ENCODE measurements at places on chromosomes 7 and 10.
A peak's percentile ranks its signal among the peaks of the same experiment; 100 is the strongest.

DNA sequence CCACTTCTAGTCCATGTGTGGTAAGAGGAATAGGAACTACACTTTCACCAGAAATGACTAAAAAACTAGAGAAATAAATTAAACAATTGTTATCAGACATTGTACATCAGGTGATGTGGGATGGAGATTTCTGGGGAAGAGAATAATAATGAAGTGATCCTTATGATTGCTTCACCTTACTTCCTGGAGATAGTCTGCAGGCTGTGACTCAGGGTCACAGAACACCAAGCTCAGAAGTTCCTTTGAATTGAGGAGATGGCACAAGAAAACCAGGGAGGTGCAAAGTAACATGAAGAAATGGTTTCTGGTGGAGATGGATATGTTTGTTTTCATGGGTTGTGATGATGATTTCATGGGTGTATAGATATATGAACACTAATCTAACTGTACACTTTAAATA is 44.5 kb downstream of the ZWINT start:
- DNase-seq: no peak

DNA sequence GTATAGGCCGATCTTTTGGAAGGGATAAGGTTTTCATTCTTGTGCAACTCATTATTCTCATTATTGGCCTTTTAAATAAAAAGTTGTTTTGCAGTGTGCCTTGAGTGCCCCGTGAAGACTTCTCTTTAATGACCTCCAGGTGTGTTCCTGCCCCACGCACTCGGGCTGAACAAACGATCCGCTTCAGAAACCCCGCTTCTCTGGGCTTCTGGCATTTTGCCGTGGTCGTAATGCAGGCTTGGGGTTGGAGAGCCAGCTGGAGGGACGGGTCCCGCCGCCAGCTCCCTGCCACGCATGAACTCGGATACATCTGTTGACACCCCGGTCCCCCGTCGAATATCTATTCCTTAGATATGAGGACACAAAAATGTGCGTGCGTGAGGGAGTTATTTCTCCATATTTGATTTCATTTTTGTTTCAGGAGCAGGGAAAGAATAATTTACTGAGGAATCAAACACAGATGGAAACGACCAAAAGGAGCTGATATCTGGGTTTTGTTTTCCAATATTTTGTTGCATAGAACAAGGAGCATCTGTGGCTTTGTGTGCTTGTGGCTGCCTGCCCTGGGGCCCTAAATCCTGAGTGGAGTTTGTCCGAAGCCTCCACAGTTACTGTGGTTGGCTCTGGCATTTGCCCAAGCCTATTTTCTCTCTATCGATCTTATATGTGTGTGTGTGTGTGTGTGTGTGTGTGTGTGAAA is 17.0 kb upstream of the TTYH3 start:
- no peak for DNase-seq

DNA sequence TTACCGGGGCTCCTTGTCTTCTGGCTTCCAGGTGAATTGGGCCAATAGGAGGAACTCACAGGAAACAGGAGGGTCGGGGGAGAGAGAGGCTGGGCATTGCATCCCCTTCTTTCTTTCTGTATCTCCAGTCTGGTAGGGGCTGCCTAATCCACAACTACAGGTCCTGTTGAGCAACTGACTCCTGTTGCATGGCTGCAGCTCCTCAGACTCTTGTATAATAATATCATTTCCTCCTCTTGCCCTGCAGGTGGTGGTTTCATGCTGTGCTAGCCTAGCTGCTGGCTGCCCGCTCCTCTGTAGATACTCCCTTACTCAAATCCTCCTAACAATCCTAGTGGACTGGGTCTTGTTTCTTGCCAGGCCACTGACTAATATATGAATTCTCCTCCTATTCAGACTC is 276.5 kb upstream of the SMIM30 start:
- no peak for DNase-seq

DNA sequence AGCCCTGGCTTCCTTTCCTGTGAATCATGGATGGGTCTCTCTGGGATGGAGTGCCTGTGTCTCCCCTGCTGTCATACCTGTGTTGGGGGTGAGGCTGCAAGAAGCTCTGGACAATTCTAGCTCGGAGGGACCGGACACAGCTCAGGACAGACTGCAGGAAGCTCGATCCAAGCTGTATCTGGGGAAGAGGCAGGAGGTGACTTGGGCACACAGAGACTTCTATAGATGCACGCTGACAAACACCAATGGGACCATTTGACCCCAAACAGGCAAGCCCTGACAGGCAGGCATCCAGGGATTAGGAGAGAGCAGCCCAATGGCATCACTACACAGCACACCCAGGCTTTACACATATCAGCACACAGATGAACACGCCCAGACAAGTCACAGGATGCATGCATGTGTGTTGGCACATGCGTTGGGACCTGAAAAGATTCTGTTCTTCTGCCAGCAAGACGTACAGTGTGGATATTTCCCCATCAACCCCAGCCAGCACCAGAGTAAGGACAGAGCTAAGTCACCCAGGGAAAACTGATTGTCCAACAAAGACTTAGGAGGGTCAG is 4.5 kb downstream of the LLCFC1 start:
- DNase-seq: no peak

DNA sequence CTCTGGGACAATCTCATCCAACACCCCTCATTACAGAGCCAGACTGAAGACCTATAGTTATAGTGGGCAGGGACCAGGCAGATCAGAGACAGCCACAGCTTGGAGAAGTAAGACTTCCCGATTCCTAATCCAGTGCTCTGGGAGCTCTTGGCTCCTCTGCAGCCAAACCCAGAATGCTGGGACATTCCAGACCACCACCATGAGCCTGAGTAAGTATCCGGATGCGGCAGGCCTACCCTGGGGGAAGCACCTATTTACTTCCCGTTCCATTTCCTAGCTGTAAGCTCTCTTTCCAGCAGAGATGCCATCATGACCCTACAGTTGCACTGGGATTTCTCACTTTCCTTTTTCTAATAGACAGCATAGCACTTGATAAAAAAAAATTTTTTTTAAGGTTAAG is 16.4 kb downstream of the HIP1 start:
- DNase-seq: no peak

- DNase-seq: no peak
Observed at GRCh38 chr7:102223184-102223583, 63.5 kb upstream of the SH2B2 start.

DNA sequence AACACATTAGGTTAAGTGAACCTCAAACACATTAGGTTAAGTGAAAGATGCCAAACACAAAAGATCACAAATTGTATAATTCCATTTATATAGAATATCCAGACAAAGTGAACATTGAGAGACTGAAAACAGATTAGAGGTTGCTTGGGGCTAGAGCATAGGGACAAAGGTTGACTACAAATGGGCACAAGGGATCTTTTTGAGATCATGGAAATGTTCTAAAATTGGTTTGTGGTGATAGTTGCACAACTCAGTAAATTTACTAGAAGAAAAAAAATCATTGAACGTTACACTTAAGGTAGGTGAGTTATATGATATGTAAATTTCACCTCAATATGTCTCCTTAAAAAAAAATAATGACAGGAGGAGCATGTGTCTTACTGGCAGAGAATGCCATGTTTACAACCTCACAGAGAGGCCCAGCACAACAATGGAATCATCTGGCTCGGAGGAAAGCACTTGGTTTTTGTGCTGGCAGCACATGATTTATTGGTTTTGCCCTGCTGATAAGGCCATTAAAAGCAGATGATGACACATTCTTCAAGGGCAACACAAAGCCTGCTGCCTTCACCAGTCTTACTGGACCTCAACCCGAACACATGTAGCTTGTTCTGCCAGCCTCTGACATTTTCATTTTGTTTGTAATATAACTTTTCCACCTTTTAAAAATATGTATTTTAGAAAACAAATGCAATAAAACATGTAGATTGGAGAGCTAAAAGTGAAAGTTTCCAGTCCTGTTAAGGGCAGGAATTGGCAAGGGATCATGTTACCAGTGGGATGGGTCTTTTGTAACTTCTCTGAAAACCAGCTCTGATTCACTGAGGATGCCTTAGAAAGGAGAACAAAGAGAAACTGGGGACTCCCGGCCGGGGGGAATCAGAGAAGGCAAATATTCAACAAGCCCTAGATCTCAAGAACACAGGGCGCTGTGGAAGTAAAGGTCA is 11.9 kb upstream of the LMOD2 start:
- no peak for DNase-seq

GRCh38 chr7:27200761-27201579 is 1.1 kb upstream of the HOXA13 start:
- DNase-seq: peak; percentile 61

- DNase-seq: no peak
Observed at GRCh38 chr7:150719960-150720891, 3.8 kb downstream of the GIMAP1 start.

DNA sequence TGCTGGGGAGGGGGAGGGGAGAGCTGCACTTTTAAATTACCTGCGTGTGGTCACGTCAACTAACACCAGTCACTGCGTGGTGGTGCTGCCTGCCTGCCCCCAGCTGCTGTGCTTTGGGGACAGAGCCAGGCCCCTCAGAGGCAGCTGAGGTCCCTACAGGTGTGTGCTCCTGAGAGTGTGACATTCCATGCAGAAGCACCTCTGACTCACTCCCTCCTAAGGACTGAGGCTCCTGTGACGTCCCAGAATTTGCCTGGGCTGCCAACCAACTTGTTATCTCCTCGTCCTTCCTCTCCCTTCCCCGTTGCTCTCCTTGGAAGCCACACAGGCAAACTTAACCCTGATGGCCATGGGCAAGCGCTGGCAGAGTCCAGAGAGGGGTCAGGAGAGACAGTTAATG is 563.0 kb downstream of the PARD3 start:
- no peak for DNase-seq

DNA sequence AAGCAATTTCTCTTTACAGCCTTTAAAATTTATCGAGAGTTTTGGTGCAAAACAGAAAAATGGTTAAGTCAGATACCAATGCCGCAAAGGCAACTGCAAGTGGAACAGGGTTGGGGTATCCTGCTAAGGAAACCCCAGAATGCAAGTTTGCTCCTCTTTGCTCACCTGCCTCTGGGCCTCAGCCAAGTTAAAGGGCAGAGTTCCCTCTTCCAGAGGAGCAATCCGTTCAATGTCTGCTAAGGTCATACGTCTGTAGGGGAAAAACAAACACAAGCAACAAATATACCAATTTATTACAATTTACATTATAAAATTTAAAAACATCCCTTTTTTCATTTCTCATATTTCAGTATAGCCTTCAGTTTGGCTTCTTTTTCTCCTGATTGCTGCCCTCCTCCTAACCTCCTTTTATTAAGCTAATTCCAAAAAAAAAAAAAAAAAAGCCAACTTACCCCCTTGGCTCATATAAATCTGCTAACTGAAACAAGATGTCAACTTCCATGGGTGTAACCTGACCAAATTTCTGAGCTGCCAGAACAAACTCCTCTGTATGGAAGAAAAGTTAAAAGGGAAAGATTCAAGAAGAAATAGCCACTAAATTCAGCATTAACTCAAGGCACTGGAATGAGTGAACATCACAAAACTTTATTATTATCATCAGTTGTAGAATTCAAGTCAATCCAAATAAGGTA is 132.6 kb downstream of the SLC25A13 start:
- DNase-seq: no peak

GRCh38 chr10:75103881-75104686 is 7.4 kb upstream of the SAMD8 start:
- no peak for DNase-seq

DNA sequence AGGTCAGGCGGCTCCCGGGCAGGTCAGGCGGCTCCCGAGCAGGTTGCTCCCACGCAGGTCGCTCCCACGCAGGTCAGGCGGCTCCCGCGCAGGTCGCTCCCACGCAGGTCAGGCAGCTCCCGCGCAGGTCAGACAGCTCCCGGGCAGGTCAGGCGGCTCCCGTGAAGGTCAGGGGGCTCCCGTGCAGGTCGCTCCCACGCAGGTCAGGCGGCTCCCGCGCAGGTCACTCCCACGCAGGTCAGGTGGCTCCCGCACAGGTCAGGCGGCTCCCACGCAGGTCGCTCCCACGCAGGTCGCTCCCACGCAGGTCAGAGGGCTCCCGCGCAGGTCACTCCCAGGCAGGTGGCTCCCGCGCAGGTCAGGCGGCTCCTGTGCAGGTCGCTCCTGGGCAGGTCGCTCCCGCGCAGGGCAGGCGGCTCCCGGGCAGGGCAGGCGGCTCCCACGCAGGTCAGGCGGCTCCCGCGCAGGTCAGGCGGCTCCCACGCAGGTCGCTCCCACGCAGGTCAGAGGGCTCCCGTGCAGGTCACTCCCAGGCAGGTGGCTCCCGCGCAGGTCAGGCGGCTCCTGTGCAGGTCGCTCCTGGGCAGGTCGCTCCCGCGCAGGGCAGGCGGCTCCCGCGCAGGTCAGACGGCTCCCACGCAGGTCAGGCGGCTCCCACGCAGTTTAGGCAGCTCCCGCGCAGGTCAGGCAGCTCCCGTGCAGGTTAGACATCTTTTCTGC is 30.7 kb downstream of the PTPRN2 start:
- no peak for DNase-seq

DNA sequence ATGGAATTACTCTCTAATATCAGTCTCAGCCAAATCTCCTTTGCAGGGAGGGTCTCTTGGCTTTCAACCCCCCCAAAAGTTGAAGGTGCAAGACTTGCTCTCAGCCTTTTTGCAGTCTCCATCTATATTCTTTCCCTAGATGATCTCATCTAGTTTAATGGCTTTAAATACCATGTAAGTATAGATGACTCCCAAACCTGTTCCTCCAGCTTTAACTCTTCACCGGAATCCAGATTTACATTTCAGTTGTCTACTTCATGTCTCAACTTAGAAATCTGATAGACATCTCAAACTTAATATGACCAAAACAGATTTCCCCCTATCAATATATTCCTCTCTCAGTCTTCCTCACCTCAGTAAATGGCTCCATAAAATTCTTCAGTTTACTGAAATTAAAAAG is 9.9 kb upstream of the TAS2R41 start:
- DNase-seq: no peak

- peak; percentile 89 for DNase-seq
Observed at GRCh38 chr10:3665316-3665908, 119.6 kb downstream of the KLF6 start.

GRCh38 chr7:157565201-157565626 is 228.4 kb downstream of the DNAJB6 start:
- no peak for DNase-seq

GRCh38 chr10:46091828-46092523 is 45.9 kb upstream of the MSMB start:
- DNase-seq: peak; percentile 30

- DNase-seq: peak; percentile 83
Observed at GRCh38 chr7:155644971-155645509, 579 bp downstream of the RBM33 start.

DNA sequence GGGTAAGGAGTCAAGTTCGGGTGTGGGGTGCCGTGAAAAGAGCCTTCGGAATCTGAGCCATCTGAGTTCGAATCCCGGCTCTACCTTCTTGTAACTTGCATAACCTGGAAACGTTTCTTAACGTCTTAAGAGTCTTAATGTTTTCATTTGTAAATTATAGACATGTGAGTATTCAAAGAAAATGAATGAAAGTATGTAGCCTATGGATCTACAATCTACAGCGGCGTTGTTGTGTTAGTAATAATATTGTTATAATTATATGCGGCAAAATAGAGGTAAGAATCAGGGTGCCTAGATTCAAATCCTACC is 559 bp downstream of the VTI1A start:
- no peak for DNase-seq

GRCh38 chr10:20085115-20085514 is 268.9 kb downstream of the PLXDC2 start:
- no peak for DNase-seq

Measured in hematopoietic multipotent progenitor cell treated with erythropoietin and hydrocortisone succinate and interleukin-3 and kit ligand, for 4 days (in vitro differentiated cells).